ENCODE measurements at places on chromosomes 5 and 9. TPM values are rescaled to one million over a fixed set of nuclear protein-coding genes. Genes with fewer than 3 reads are reported as not detected.

Gene PCDHGC5
- 3.7 TPM for total RNA-seq

Gene PCDHA4
- total RNA-seq: 1.1 TPM

Gene NRARP
- total RNA-seq: 6.3 TPM

Gene PCDHA3
- 0.63 TPM for total RNA-seq

Gene PFN3
- not detected for total RNA-seq

Gene SLC28A3
- total RNA-seq: 2.0 TPM

Gene SHC3
- total RNA-seq: 2.0 TPM

Gene ZNF79
- total RNA-seq: 10.7 TPM

Gene CEL
- total RNA-seq: 0.95 TPM

DNA sequence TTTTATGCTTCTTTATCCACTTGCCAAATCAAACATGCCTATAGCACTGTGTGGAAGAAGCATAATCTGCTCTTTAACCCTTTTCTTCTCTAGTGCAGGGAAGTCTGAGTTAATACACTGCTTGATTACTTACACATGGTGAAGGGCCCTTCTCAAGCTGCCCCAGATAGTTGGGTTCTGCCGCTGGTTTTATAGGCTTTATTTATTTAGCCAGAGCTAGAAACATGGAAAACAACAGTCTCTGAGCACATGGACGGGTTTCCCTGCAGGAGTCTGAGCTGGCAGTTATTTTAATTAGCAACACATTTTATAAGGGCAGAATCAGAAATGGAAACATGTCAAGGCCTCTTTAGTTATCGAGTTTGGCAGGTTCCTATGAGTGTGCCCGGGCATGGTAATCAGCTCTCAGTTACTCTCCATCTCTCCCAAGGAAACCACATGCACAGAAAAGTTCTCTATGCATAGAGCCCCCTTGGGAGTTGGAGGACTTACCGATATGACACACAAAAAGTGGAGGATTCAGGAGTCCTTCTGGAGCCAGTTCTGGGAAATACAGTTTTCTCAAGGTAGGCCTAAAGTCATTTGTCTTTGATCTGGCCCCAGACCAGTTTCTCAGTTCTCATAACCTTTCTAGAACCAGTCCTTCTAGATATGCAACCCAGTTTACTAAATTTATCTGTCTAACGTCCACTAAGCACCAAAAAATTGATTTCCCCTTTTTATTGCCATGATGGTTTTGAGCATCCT lies 564.8 kb downstream of the ACTL7B start:
- no peak for DNase-seq

DNA sequence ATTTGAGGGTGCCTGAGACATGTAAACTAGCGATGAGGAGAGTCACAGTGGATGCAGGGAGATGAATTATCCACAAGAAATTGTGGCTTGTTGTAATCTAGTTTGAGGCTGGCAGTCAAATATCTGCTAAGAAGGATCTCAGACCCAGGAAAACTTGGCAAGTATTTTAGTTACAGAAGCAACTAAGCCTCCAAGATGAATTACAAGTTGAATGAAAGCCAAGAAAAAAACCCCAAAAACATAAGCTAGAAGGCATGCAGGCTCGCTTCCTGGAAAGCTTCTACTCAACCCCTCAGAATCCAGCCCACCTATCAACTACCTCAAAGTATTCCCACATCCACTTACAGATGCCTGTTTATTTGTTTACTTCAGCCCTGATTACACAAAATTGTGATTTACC lies 696.9 kb downstream of the MAT2B start:
- DNase-seq: no peak

DNA sequence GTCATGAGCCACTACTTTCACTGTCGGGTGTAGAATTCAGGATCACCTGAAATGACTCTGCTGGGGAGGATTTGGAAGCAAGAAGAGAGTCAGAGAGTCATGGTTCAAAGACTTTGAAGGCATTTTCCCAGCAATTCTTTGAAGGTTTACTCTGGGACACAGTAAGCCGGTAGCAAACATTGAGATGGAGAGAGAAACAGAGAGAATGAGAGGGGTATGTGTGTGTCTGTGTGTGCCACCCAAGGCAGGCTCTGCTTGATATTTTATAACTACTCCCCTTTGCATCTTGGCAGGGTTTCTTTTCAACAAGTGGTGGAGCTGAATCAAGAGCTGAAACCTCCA lies 89.8 kb downstream of the ANKRD55 start:
- no peak for DNase-seq

DNA sequence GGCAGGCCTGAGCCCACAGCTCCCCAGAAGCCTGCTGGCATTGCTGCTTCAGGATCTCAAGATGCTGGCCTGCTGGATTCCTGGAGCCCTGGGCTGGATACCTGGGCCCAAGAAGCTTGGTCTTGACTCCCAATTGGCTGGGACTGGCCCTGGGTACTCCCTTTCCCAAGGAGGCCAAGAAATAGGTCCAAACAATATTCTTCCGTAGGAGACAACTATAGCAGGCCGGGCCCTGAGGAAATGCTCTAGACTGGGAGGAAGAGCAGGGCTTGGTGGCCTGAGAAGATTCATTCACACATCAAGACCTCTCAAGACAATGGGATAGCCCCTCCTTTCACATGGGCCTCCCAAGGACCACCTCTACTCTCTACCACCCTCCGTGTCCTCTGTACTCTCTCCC lies 7.9 kb downstream of the CSF2 start:
- DNase-seq: no peak

DNA sequence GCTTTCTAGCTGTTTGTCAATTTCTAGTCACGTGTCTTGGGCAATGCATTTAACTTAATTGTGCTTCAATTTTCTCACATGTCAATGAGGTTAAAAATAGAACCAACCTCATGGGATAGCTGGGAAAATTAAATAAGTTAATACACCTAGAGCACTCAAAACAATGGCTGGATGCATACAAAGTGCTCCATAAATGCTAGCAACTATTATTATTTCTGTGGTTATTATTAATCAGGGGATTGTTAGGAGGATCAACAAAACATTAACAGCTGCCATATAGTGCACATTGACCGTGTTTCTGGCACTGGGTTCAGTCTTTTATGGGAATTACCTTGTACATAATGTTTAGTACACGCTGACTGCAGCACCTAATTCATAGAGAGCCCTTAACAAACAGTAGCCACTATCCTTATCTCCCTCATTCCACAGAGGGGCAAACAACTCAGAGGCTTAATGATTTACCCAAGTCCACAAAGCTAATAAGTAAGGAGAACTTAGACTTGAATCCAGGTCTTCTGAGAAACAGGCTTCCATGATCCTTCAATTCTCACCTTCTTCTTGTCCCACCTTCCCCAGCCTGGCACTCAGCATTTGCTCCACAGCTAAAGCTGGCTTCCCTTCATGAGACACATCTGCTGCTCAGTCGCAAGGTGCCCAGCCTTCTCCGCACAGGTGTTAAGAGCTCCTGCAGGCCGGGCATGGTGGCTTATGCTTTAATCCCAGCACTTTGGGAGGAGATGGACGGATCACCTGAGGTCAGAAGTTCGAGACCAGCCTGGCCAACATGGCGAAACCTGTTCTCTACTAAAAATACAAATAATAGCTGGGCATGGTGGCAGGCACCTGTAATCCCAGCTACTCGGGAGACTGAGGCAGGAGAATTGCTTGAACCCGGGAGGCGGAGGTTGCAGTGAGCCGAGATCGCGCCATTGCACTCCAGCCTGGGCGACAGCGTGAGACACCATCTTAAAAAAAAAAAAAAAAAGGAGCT lies 137.4 kb upstream of the ABCA1 start:
- DNase-seq: no peak

GRCh38 chr9:18327121-18327520 lies 146.8 kb upstream of the ADAMTSL1 start:
- no peak for DNase-seq

DNA sequence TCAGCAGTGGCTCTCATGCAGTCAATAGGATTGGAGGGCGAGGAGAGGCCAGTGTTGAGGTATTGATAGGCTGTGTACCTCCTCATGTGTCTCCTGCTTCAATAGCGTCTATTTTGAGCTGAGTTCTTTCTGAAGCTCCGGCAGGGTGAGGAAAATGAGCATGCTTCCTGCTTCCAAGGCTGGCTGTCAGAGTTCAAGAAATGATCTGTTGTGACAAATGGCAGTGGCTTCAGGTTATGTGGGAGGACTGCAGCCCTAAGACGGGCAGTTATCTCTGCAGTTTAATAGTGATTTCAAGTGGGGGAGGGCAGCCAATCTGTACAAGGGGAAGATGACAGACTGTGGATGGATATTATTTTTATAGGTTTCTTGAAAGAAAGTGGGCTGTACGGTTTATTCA lies 54.0 kb upstream of the CXCL14 start:
- DNase-seq: no peak

- DNase-seq: no peak
Observed at GRCh38 chr5:150001660-150002486, 1.3 kb downstream of the HMGXB3 start.

DNA sequence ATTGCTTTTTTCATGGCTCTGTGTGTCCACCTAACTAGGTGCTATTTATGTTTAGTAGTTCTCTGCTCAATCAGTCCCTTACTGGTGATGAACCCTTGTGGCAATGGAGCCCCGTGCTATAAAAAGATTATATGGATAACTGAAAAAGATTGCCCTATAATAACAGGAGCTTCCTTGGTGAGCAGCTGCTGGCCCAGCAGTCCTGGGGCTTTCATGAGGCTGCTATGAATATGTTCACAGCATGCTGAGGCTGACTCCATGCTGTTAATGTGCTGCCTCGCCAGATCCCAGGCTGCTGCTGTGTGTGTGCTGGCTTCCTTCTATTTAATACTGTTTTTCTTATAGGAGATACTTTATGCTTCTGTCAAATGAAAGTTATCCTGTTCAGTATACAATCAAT lies 357.5 kb downstream of the TAF11L14 start:
- no peak for DNase-seq

DNA sequence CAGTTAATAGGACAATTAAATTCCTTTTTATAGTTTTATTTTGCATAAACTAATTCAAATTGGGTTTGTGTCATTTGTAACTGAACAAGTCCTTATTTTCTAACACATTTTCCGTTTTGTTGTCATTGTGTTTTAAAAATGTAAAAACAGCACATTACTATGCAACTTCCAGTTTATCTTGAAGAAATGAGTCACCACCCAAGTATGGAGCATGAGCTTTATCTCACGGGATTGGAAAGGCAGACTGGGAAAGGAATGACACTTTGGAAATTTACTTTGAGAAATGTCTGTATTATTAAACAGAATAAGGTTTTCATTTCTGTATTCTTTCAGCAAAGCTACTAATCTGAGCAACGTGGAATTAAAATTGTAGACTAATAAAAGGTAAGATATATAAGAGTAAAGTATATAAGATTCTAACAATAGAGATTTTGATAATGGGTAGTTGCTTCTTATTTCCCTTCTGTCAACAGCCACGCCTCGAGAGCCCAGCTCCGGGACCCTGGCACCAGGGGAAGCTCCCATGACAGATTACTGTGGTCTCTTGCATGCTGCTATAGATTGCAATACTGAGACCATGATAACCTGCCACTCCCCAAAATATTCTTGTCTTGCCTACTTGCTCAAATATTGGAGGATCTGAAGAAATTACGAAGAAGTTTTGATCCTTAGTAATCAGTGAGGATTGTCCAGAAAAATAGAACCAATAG lies 433.1 kb downstream of the CHSY3 start:
- no peak for DNase-seq

- DNase-seq: no peak
Observed at GRCh38 chr9:73179589-73179988, 27.9 kb downstream of the ANXA1 start.

DNA sequence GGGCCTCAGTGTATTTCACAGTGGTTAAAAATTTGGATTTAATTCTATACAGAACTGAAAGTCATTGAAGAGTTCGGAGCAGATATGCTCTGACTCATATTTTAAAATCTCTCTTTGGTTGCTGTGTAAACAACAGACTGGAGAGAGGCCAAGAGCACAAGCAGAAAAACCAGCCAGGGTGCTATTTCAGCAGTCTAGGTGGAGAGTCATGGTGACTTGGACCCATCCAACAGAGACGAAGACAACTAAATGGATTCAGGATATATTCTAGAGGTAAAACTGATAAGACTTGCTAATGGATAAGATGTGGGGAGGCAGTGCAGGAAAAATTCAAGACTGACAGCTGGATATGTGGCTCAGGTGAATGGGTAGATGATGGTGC lies 168.9 kb downstream of the MAPKAP1 start:
- peak; percentile 71 for DNase-seq

GRCh38 chr5:142446131-142446959 lies 121.5 kb upstream of the SPRY4 start:
- DNase-seq: no peak

GRCh38 chr9:36151316-36152210 lies 15.0 kb downstream of the GLIPR2 start:
- no peak for DNase-seq

DNA sequence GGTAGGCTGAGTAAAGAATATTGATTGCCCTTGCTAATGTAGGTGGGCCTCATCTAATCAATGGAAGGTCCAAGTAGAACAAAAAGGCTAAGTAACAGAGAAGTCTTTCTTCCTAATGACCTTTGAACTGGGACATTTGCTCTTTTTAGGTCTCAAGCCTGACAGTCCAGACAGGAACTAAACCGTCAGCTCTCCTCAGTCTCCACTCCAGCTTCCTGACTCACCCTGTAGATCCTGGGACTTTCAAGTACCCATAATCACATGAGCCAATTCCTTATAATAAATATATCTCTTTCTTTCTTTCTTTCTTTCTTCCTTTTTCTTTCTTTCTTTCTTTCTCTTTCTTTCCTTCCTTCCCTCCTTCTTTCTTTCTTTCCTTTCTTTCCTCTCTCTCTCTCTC lies 479.5 kb upstream of the PAPPA start:
- no peak for DNase-seq

GRCh38 chr9:95623640-95624039 lies 106.9 kb upstream of the PTCH1 start:
- no peak for DNase-seq

- no peak for DNase-seq
Observed at GRCh38 chr9:122346478-122347347, 24.1 kb upstream of the PTGS1 start.

GRCh38 chr9:113349066-113349444 lies 286 bp upstream of the BSPRY start:
- no peak for DNase-seq

Measured in urinary bladder (tissue), 4 donors.